SJSA1 (cell line): ENCODE measurements at places on chromosomes 12 and 14. TPM values are rescaled to one million over a fixed set of nuclear protein-coding genes. Genes with fewer than 3 reads are reported as not detected.

DNA sequence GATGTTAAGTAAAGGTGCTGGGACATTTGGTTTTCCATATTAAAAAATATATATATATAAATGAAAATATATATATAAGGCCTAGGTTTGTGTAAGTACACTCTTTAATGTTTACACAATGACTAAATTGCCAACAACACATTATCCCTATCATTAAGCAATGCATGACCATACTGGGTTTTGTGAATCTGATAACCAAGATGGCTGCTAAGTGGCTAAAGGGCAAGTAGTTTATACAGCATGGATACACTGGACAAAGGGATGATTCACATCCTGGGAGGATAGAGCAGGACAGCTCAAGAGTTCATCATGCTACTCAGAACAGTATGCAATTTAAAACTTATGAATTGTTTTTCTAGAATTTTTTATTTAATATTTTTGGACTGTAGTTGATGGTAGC is 89.3 kb downstream of the FIGNL2 start:
- DNase-seq = no peak

DNA sequence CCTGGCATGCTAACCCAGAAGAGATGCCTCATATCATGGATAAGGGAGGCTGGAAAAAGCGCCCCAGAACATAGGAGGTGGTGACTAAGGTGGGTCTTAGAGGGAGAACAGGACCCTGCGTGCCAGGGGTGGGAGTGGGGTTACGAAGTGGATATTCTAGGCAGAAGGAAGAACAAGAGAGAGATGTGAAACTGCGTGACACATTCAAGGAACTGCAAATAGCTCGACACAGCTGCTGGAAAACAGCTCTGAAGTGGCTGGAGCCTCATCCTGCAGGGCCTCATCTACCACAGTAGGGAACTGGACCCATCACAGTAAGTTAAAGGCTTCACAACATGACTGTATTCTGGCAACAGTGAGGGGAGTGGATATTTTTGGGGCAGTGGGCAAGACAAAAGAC is 61.1 kb downstream of the RNF34 start:
- no peak for DNase-seq

DNA sequence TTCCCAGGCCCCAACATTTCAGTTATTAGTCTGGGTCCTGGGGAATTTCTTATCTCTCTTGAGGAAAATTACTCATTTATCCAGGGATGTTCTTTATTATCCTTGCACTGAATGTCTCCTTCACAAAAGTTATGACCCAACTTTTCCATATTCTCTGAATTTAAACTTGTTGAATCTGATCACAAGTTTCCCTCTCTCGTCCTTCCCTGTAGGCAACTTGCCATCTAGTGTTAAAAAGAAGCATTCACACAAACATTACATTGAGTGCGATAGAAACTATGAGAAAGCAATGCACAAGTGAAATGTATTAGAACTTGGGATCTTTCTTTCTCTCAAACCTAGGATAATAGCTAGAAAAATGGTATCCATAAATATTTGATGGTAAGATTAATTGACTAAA is 608.4 kb downstream of the FSCB start:
- no peak for DNase-seq

DNA sequence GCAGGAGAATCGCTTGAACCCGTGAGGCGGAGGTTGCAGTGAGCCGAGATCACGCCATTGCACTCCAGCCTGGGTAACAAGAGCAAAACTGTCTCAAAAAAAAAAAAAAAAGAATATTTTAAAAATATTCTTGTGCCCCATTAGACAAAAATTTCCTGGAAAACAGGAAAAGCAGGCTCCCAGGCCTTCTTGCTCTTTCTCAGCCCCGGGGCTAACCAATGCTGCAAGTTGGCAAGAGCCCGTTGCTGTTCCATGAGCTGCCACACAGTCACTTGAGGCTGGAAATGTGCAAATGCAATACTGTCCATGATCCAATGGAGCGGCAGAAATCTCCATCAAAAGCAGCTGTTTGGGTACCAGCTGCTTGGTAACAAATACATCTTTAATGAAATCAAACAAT is 994.7 kb downstream of the VRK1 start:
- no peak for DNase-seq

GRCh38 chr12:1309613-1310012 is 284.8 kb downstream of the FBXL14 start:
- DNase-seq = no peak

GRCh38 chr12:112924986-112925385 is 13.3 kb upstream of the OAS3 start:
- DNase-seq = no peak

DNA sequence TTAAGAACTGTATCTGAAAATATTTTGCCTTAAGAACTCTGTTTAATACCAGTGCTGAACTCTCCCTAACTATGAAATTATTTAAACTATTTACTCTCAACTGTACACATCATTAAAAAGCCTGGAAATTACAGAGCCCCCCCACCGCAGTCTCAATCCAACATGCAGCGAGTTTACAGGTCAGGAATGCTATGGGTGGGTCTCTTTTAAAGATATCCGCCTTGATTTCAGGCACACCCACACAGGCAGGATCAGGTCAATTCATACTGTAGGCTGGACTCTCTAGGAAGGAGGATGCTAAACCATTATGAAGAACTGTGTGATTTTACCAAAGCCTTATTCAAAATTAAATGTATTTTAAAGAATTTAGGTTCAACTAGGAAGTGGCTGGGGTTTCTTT is 16.5 kb downstream of the SPTLC2 start:
- DNase-seq = no peak

- DNase-seq = no peak
Observed at GRCh38 chr14:65750906-65751305, 338.4 kb downstream of the FUT8 start.

DNA sequence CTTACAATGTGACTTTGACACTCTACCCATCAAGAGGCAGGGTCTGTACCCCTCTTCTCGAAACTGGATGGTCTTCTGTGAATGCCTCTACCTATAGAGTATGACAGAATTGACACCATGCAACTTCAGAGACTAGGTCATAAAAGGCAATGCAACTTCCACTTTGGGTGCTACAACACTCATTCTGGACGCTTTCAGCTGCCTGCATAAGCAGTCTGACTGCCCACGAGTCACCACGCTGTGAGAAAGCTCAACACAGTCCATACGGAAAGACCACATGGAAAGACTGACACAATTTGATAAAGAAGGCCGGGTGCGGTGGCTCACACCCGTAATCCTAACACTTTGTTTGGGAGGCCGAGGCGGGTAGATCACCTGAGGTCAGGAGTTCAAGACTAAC is 14.9 kb downstream of the SLC7A7 start:
- no peak for DNase-seq

GRCh38 chr14:104600141-104600643 is 4.4 kb downstream of the TMEM179 start:
- DNase-seq = no peak

- DNase-seq = no peak
Observed at GRCh38 chr12:68587448-68587873, 23.2 kb upstream of the RAP1B start.

GRCh38 chr12:6016756-6017155 is 71.7 kb upstream of the ANO2 start:
- no peak for DNase-seq

DNA sequence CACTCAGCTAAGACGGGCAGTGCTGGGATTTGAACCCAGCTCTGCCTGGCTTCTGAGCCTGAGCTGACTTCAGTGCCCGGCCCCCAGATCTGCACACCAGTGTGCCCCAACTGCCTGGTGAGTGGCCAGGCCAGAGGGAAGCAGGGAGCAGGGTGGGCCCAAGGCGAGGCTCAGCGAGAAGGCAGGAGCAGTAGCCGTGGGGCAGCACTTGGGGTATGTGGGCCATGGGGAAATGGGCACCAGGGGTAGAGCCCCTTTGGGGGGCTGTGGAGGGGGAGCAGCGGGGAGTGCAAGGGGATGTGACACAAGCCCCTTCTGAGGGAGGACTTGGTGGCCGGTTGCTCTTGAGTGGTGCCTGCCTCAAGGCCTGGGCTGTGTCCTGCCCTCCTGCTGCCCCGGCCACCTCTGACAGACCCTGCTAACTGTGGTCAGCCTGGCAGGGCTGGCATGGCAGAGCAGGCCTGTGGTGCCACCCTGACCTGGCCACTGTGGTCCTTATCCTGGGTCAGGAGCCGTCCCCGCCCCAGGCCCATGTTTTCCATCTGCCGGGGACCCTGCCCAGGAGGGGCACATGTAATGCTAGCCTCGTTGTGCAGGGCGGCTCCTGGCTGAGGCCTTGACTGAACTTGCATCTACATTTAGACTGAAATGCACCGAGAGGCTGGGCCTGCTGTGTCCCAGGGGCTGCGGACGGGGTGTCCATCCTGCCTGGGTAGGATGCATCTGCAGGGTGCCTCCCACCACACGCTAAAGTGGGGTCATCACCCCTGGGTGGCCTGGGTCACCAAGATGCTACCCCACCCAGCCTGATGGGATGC is 90.5 kb downstream of the KIF26A start:
- DNase-seq = no peak

- DNase-seq = no peak
Observed at GRCh38 chr12:26658991-26659390, 174.0 kb downstream of the ITPR2 start.

- peak; percentile 25 for DNase-seq
Observed at GRCh38 chr14:94681300-94682060, 69.3 kb downstream of the SERPINA3 start.

- DNase-seq = peak; percentile 84
Observed at GRCh38 chr14:64628940-64629408, 75.2 kb upstream of the PLEKHG3 start.

DNA sequence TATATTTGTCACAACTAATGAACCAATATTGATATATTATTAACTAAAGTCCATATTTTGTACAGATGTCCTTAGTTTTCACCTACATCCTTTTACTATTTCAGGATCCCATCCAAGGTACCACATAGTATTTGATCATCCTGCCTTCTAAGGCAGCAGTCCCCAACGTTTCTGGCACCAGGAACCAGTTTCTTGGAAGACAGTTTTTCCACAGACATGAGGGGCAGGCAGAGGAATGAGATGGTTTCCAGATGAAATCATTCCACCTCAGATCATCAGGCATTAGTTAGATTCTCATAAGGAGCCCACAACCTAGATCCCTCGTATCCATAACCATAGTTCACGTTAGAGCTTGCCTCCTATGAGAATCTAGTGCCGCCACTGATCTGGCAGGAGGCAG is 82.8 kb upstream of the BCL2L14 start:
- DNase-seq = no peak

GRCh38 chr14:24848102-24848790 is 201.7 kb downstream of the STXBP6 start:
- DNase-seq = no peak

DNA sequence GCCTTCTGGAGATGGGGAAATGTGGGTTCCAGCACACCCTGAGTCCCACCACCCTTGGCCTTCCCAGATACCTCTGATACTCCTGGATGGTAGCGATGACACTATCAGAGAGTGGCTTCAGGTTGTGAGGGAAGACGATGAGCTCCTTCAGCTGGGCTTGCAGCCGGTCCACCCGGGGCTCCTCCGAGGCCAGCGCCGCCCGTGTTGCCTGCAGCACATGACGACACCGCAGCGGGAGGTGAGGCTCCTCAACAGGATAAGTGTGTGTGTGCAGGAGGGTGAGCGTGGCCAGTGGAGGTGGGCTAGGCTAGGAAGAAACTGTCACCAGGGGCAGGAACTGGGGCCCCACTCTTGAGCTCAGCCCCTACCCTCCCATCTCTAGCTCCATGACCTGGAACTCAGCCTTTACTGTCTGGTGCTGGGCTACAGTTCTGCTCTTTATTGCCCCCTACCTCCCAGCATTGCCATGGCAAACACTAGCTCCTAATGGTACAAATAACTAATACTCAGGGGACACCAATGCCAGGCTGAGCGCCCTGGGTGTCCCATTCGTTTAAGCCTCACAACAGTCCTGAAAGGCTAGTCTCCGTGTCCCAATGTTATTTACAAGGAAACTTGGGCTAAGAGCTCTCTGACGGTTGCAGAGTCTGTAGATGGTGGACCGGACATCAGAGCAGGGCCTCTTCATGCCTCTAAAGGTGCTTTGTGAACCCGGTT is 64.1 kb downstream of the SYNE3 start:
- no peak for DNase-seq

GRCh38 chr12:46794593-46795190 is 31.1 kb downstream of the SLC38A4 start:
- no peak for DNase-seq

DNA sequence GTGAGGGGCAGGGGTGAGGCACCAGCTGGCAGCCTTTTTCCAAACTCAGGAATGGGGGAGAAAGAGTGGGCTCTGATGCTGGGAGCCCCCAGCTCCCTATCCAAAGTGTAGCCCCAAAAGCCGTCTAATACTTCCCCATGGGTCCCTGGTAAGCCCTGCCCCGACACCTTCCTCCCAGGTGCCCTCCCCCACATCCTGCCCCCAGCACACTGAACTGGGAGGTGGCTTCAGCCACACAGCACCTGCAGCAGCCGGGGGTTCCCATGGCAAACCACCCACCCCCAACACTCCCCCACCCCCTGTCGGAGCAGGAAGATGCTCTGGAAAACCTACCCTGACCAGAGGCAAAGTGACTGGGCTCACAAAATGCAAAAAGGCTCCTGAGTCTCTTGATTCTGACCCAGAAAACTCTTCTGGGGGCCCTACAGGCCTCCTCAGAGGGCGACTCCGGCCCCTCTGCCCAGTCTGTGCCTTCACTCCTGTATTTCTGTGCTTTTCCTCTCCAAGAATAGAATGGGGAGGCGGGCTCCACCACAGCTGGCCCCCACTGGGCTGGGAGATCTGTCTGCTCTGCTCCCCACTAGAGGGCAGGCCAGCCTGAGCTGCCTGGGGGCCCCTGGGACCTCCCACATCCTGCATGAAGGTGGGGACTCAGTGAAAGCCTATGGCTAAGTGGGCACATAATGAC is 81.6 kb downstream of the ITPK1 start:
- DNase-seq = no peak

The UNC79 gene
- 0.05 and 0.13 TPM in 2 replicates for total RNA-seq

The FAM222A gene
- 7.4 and 7.8 TPM in 2 replicates for total RNA-seq

The PMEL gene
- total RNA-seq = 0.34 TPM in 1 of 2 replicates, not detected in the other

The ORAI1 gene
- total RNA-seq = 5.3 and 11.7 TPM in 2 replicates

The PRICKLE1 gene
- 3.3 and 8.1 TPM in 2 replicates for total RNA-seq

The NGB gene
- total RNA-seq = not detected in 2 replicates

The AKAP6 gene
- total RNA-seq = 3.8 and 4.1 TPM in 2 replicates

The GARIN6 gene
- total RNA-seq = not detected in 2 replicates

The CCDC175 gene
- not detected in 2 replicates for total RNA-seq

The FAM186B gene
- total RNA-seq = 0.06 and 0.18 TPM in 2 replicates
